ENCODE measurements at places on chromosomes 3 and 15.

DNA sequence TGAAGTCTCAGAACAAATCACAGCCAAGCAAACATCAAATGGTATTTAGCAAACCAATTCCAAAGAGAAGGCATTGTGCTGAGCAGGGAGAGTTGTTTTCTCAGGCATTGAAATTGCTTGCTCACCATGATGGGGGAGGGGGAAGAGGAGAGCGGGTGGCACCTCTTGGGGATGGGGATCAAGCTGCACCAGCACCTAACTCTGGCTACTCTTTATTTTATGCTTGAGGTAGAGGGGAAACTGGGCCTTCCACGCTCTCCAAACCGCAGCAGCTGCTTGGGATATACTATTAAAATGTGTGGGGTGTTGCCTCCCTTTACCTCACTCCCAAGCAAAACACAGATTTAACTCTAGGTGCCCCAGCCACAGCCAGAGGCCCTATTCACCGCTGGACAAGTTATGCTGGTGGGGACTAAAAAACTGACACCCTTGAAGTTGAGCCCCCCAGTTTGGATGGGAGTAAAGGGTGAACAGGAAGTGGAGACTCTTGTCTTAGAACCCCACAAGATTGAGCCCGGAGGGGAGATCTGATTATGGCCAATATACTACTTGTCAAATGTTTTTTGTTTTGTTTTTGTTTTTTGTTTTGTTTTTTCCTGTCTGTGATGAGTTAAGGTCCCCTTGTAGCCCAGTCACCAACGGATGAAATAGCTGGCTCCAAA lies 5.0 kb upstream of the FOXB1 start:
- no peak for DNase-seq

- no peak for DNase-seq
Observed at GRCh38 chr3:60226912-60227311, 1024.3 kb downstream of the FHIT start.

GRCh38 chr3:182035324-182035723 lies 323.6 kb downstream of the SOX2 start:
- no peak for DNase-seq

GRCh38 chr15:65470866-65471265 lies 46.6 kb downstream of the DPP8 start:
- no peak for DNase-seq

DNA sequence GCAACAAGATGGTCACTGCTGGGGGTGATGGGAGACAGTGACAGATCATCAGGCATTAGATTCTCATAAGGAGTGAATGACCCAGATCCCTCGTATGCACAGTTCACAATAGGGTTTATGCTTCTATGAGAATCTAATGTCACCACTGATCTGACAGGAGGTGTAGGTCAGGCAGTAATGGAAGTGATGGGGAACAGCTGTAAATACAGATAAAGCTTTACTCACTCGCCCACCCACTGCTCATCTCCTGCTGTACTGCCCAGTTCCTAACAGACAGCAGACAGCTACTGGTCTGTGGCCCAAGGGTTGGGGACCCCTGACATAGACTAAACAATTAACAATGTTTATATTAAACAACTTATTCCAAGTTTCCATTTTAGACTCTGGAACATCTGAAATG lies 25.4 kb downstream of the IFT80 start:
- DNase-seq, result no peak

- DNase-seq, result no peak
Observed at GRCh38 chr3:151276687-151277042, 1.7 kb downstream of the P2RY14 start.

- DNase-seq, result no peak
Observed at GRCh38 chr3:71846185-71846584, 61.2 kb upstream of the PROK2 start.

GRCh38 chr15:96678386-96678785 lies 347.9 kb downstream of the NR2F2 start:
- no peak for DNase-seq

GRCh38 chr3:30319713-30320112 lies 286.7 kb upstream of the TGFBR2 start:
- no peak for DNase-seq

GRCh38 chr3:48407542-48408099 lies 22.3 kb downstream of the PLXNB1 start:
- DNase-seq, result no peak

- DNase-seq, result no peak
Observed at GRCh38 chr3:126104028-126104635, 20.2 kb upstream of the SLC41A3 start.

GRCh38 chr3:46361408-46362283 lies 7.7 kb downstream of the CCR2 start:
- DNase-seq, result no peak

DNA sequence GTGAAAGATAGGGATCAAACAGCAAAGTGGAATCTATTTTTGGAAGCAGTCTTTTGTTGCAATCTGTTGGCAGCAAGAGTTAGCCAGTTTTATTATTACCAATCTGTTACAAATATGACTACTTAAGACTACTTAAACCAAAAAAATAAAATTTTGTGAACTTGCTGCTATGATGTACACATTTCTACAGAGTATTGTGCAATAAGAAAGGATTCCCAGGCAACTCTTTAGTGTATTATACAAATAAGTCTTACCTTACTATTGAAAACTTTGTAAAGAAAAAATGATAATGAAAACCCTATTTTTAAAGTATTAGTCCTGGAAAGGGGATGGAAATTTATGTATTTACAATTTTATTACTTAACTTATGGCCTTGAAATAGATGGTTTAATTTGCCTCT lies 44.7 kb downstream of the CADM2 start:
- no peak for DNase-seq

GRCh38 chr15:73303636-73304035 lies 65.1 kb downstream of the HCN4 start:
- DNase-seq, result no peak

DNA sequence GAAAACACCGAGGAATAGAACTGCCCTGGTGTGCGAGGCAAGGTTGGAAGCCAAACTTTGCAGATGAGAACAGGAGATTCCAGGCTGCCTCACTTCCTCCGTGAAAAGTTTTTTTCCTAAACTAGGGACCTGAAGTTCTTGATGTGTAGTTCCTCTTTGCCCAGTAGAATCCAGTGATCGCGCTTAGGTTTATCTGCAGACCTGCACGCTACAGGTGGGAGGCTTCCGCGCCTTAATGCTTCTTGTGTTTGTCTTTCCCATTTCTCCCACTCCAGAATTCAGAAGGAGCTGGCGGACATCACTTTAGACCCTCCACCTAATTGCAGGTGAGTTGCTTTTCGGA lies 5.4 kb downstream of the UBE2E1 start:
- DNase-seq, result no peak

GRCh38 chr3:64848822-64849221 lies 161.0 kb upstream of the ADAMTS9 start:
- no peak for DNase-seq

GRCh38 chr15:51992953-51993352 lies 21.4 kb upstream of the LEO1 start:
- DNase-seq, result no peak

GRCh38 chr3:195802261-195802701 lies 9.4 kb downstream of the MUC4 start:
- no peak for DNase-seq

- no peak for DNase-seq
Observed at GRCh38 chr15:43410572-43411214, 39.8 kb downstream of the TUBGCP4 start.

- DNase-seq, result no peak
Observed at GRCh38 chr15:39083213-39083612, 497.7 kb upstream of the THBS1 start.

- DNase-seq, result no peak
Observed at GRCh38 chr3:101042996-101043686, 49.9 kb upstream of the ABI3BP start.

- DNase-seq, result no peak
Observed at GRCh38 chr15:70379938-70380883, 282.5 kb upstream of the TLE3 start.

DNA sequence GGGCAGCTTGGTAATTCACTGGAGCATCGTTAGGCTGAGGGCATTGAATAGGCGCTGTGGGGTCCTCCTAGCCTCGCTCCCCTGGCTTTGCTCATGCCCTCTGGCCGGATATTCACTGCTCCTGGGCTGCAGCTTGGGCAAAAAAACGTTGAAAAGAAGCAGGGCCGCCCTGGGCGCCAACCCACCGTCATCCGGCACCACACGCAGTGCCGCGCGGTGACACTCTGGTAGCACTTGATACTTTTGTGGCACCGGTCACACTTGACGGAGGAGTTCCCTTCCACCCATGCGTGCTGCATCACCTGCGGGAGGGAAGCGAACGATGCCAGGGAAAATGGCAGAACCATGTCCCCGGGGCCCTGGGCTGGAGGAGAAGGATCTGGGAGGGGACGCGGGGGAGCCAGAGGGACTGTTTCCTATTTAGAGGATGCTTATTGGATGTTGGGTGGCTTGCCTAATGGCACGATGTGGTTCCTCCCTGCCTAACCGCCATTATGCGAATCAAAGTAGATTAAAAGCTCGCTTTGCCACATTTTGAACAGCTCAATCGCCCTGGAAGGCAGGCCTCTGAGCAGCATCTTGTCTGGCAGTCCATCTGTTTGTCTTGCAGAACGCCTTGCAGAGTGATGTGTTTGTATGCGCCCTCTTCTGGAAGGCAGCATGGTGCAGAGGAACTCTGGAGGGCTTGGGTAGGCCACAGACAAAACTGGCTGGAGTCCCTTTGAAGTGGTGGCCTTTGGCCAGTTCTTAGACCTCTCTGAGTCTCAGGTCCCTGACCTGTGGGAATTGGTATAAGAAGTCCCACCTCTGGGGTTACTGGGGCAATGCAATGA lies 93.2 kb downstream of the DGKG start:
- no peak for DNase-seq

DNA sequence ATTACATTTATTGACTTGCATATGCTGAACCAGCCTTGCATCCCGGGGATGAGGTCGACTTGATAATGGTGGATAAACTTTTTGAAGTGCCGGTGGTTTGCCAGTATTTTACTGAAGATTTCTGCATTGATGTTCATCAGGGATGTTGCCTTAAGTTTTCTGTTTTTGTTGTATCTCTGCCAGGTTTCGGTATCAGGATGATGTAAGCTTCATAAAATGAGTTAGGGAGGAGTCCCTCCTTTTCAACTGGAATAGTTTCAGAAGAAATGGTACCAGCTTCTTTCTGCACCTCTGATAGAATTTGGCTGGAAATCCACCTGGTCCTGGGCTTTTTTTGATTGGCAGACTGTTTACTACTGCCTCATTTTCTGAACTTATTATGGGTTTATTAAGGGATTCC lies 250.8 kb downstream of the TBC1D5 start:
- DNase-seq, result no peak

GRCh38 chr3:141710888-141711616 lies 27.0 kb upstream of the RNF7 start:
- DNase-seq, result no peak

GRCh38 chr3:37223141-37223558 lies 48.8 kb upstream of the LRRFIP2 start:
- no peak for DNase-seq

DNA sequence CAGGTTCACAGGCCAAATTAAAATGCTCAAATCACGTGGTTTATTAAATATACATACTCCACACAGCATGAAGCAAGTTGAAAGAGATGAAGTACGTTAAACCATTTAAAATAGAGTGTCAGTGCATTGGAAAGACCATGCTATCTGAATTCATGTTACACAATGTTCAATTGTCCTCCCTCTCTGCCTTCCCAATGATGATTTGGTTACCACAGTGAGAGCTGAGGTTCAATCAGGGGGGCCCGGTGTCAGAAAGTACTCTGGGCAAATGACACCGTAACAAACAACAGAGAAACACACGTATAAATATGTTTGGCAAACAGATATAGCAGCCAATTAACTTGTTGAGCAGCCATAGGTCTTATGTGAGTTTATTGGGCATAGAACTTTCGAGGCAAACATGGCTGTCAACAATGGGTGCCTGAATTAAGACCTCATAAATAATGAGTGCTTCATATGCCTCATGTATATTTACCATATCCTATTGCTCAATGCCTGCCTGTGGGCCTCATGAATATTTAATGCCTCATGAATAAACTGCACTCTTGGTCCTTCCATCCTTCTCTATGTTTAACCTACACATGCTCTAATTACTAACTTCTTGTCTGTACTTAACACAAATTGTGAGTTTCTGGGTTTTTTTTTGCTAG lies 641.5 kb downstream of the PLOD2 start:
- DNase-seq, result no peak

DNA sequence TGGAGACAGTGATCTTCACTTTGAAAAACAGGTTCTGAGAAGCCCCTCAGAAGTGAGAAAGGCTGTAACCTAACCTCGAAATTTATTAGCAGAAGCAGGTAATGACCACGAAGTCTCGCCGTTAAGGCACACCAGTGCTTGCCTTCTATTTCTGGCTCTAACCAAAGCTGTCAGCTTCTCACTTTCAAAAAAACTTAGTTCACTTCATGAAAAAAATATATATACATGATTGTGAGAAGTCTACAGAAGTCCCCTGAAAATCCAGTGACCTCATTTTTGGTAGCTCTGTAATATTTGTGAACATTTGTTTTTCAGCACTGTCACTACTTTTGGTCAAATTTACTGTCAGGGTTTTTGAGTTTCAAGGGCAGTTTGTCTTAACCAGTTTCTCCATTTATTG lies 19.1 kb upstream of the AKAP13 start:
- DNase-seq, result no peak

- DNase-seq, result no peak
Observed at GRCh38 chr15:101521069-101521468, 31.6 kb upstream of the PCSK6 start.

DNA sequence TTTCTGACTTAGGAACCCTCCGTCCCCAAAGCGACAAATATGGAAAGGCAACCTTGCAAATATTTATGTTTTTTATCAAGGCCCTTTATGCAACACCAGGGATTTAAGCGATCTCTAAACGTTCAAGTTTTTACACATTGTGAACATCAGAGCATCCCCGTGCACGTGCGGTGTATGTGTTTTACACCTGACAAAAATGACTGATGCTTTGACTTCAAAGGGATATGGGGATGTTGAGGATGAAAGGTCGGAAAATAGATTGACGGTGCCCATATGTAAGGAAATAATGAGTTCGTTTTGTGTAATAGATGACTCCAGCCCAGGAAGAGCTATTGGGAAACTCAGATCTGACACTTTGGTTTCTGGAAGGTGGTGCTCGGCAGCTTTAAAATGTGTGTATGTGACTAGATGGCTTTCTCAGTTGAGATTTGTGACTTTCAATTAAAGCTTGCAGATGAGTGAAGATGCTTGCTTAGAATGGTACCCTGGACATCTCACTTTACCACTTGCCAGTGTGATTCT lies 866 bp downstream of the SLC49A4 start:
- DNase-seq, result no peak

DNA sequence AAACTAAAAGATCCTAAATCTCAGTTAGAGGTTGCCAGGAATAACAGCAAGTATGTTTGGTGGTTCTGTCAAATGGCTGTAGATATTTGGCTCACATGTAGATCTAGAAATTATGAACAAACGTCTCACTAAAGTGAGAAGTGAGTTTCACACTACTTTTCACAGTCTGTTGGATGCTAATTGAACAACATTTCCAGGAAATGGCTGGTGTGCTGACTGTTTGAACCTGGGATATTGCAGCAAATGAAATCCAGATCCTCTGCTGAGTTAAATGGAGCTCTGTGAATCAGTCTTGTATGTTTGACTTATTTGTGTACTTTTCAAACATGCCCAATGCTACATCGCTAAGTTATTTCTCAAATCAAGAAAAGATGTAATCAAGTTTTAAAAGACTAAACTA lies 21.3 kb upstream of the RSL24D1 start:
- DNase-seq, result no peak

GRCh38 chr15:33182278-33182905 lies 12.1 kb downstream of the FMN1 start:
- DNase-seq, result no peak

Measured in cortex of kidney (tissue), 1 donor.